ENCODE measurements at places on chromosomes 12 and 14. TPM values are rescaled to one million over a fixed set of nuclear protein-coding genes. Genes with fewer than 3 reads are reported as not detected.
A peak's percentile ranks its signal among the peaks of the same experiment; 100 is the strongest.

- ATAC-seq, result no peak
Observed at GRCh38 chr14:95192311-95192710, 35.0 kb upstream of the DICER1 start.

- ATAC-seq, result no peak
Observed at GRCh38 chr12:130437555-130438242, 100.0 kb downstream of the PIWIL1 start.

GRCh38 chr14:102501751-102502315 lies 7.7 kb downstream of the ANKRD9 start:
- ATAC-seq, result no peak

- no peak for ATAC-seq
Observed at GRCh38 chr12:112386726-112387125, 4.5 kb upstream of the HECTD4 start.

- no peak for ATAC-seq
Observed at GRCh38 chr14:57960946-57961785, 95.3 kb upstream of the SLC35F4 start.

DNA sequence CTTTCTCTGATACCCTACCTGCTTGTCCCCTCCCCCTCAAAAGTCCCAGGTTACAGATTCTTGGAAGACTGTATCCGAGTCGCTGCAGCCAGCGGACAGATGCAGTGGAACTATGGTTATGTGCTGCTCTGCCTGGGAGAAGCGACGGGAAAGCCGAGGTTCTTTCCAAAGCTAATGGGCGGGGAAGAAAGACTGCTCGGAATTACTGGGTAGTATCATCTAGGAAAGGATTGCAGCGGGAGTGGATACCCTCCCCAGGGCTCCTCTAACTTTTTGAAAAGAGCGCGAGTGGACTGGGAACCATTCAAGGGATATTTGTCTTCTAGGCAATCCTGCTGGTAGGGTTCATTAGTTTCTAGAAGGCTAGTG lies 1.4 kb downstream of the PTHLH start:
- ATAC-seq, result no peak

GRCh38 chr12:7241404-7242005 lies 52.0 kb downstream of the PEX5 start:
- ATAC-seq, result no peak

DNA sequence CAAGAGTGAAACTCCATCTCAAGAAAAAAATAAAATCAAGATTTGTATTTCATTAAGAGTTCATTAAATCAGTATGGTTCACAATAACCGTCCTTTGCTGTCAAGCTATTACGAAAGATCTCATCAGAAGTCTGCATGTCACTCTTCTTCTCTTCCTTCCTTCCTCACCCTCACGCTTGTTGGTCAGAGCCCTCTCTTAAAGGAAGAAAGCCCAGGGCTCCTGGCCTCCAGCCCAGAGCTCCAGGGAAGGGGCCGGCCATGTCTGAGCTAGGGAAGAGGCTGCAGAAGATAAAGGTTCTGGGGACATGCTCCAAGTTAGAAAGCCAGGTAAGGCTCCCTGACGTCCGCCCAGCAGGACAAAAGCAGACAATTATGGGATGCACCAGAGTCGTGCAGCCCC lies 43.1 kb upstream of the DLK1 start:
- no peak for ATAC-seq

DNA sequence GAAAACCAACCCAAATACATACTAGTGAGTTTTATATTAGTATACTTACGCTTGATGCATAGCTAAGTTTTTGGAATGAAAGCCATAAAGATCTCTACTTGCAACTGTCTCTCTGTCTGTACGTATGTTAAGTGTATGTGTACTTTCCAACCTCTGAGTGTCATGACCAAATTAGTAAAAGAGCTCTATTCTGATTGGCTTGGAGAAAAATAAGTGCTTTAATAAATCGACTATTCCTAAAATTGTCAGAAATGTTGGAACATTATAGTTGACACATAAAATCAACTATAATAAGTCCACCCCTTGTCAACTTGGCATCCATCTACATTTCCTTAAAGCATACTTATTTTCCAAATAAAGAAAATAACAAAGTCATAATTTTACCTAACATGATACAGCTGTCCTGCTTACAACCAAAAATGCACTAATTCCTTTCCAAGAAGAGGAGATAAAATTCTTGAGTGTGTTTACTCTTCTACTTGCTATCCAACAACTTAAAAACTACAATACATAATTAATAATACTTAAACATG lies 507.4 kb upstream of the ATP2B1 start:
- no peak for ATAC-seq

DNA sequence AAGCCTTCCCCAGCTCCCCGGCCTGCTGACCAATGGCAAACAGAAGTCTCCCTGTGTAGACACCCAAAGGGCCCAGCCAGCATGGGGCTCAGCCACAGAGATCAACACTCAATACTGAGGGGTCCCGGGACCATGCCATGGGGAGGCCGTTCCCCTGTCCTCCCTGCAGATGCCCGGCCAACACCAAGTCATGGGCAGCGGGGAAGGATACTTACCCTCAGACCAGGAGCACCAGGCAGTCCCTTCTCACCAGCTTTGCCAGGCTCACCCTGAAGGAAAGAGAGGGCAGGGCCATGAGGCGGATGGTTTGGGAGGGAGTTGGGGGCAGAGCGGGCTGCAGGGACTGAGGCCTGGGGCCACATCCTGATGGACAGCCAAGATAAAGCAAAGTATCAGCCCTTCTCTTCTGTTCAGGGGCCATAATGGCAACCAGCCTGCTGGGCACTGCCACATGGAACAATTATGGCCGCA lies 19.9 kb downstream of the COL2A1 start:
- ATAC-seq, result no peak

- no peak for ATAC-seq
Observed at GRCh38 chr12:4356041-4356327, 23.5 kb downstream of the FGF23 start.

DNA sequence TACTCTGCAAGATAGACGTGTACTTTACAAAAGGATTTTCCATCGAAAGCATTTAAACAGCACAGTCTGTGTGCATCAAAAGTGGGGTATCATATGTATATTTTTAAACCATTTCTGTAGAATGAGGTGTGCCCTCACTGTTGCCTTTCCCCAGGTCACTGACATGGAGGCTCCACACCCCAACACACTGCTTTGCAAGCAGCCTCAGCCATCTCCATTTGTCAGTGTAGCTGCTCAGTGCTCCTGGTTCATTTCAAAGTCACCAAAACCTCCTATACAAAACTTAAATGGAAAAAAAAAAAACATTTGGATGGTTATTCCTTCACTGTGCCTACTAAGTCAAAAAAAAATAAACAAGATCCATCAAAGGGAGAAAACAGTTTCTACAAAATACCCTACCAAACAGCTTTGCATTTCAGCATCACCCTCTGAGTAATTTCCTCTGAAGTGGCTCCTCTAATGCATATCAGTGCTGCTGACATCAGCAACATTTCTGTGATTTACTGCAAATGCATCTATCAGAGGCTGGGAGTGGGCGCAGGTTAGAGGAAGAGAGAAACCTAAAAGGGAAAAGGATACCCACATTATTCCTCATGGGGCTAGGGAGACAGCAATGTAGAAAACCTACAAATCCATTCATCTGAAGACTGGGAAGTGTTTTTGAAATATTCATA lies 46.0 kb downstream of the KCNK10 start:
- no peak for ATAC-seq

DNA sequence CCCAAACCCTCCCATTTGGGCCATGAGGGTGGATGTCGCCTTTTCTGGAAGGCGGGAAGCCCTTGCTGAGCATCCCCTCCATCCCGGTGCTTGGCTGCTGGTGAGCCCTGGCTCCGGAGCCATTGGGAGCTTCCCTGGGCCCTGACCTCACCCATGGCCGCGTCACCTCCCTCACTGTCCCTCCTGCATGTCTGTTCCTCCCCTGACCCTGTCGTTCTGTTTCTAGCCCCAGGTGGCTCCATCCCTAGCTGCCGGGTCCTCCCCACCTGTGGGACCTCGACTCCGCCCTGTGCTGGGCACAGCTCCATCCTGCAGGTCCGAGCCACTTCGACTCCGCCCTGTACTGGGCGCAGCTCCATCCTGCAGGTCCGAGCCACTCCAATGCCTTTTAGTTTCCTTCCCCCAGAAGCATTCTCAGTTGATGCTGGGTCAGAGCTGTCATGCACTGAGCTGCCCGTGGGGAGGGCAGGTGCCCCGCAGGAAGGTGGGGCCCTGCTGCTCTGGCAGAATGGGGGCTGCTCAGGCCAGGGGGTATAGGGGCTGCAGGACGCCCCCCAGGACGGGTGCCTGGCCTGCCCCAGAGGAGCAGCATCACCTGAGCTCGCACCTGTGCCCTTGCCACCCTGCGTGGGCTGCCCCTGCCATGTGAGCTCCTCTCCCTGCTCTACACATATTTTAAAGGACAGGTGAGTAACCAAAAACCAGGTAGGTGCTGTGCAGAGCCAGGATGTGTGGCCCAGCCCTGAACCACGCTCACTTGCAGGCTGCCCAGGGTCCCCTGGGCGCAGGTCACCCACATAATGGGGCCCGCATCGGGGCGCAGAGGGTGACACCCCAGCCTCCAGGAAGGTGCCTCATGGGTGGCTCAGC lies 19.0 kb downstream of the NOC4L start:
- ATAC-seq, result peak; percentile 14

- peak; percentile 34 for ATAC-seq
Observed at GRCh38 chr14:100677152-100677551, 49.5 kb upstream of the DLK1 start.

DNA sequence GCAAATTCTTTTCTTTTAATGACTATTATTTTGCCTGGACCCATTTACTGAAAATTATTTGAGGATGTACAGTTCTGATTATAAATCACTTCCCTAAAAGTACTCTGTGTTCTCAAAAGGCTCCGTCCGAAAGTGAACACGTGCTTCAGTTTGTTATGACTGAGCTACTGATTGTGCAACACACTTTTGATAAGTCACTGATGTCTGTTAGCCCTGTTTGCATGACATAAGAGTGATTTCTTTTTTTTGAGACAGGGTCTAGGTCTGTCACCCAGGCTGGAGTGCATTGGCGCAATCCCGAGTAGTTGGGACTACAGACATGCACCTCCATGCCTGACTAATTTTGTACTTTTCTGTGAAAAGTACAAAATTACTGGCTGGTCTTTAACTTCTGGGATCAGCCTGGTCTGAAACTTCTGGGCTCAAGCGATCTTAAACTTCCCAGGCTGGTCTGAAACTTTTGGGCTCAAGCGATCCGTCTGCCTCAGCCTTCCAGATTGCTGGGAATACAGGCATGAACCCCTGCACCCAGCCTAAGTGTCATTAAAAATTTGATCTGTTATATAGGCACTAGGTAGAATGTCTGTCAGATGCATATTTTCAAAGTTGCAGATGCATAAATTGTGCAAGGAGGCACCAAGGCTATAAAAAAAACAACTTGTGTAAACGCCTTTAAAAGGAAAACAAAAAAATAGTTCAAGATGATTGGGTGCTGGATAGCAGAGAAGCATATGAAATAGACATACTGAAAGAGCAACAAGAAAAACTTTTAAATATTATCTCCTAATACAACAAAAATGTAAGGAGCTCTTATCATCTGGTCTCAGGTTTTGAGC lies 111.5 kb downstream of the SRGAP1 start:
- peak; percentile 86 for ATAC-seq

DNA sequence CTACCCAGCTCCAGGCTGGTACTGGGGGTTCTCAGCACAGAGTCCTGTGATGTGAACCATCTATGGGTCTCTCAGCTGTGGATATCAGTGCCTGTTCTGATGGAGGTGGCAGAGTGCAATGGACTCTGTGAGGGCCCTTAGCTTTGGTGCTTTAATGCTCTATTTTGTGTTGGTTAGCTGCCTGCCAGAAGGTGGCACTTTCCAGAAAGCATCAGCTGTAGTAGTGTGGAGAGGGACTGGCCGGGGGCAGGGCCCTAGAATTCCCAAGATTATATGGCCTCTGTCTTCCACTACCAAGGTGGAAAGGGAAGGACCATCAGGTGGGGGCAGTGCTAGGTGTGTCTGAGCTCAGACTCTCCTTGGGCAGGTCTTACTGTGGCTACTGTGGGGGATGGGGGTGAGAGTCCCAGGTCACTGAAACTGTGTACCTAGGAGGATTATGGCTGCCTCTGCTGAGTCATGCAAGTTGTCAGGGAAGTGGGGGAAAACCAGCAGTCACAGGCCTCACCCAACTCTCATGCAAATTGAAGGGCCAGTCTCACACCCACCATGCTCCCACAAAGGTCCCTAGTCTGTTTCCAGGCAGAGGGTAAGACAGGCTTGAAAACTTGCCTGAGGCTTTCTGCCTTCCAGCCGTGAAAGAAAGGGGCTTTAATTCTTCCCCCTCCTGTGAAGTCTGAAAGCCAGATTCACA lies 878.1 kb downstream of the C12orf50 start:
- no peak for ATAC-seq

GRCh38 chr14:104323551-104324175 lies 185.3 kb downstream of the KIF26A start:
- ATAC-seq, result no peak

DNA sequence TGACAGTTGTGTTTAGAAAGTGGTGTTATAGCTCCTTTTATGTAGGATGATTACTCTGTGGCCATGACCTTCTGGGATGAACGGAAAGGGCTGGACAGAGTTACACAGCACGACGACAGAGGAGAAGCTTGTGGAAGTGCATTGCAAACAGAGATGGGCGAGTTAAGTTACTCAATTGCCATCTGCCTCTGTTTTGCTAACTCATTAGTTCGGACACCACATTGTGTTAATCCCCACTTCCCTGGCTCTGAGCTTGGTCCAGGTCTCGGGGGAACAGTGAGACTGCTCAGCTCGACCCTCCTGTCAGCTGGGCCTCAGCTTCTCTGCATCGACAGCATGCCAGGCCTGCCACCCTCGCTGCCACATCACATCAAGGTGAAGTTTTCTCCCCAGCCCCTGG lies 408.0 kb downstream of the ZFP36L1 start:
- peak; percentile 31 for ATAC-seq

- ATAC-seq, result no peak
Observed at GRCh38 chr14:86057018-86057667, 527.2 kb downstream of the FLRT2 start.

GRCh38 chr14:39265033-39265432 lies 31.3 kb downstream of the MIA2 start:
- ATAC-seq, result no peak

- no peak for ATAC-seq
Observed at GRCh38 chr14:68257969-68258368, 438.4 kb downstream of the RAD51B start.

GRCh38 chr14:100542619-100543205 lies 44.5 kb downstream of the BEGAIN start:
- ATAC-seq, result no peak

DNA sequence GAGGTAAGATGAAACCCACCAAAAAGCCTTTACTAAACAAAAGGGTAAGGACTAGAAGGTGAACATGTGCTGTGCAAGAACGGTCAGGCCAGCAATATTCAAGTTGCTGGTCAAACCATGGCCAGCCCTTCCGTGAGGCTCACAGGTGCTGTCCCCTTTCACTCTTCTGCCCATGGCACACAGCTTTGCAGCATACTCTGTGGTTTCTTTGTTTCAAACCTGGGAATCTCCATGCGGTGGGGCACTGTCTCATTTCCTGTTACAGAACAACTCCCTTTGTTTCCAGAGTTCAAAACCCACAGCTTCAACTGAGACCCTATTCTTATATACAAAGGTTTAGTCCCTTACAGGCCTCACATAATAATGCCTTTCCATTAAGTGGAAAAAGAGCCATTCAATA lies 1.7 kb upstream of the OVCH1 start:
- no peak for ATAC-seq

GRIP1 gene
- total RNA-seq, result 13.5 TPM

FAM222A gene
- 3.7 TPM for total RNA-seq

KRT2 gene
- total RNA-seq, result not detected

KRT78 gene
- total RNA-seq, result 1.4 TPM

TEX52 gene
- not detected for total RNA-seq

RNF41 gene
- 63.7 TPM for total RNA-seq

FGD6 gene
- total RNA-seq, result 25.8 TPM

ABCB9 gene
- 8.4 TPM for total RNA-seq

TSPAN8 gene
- 5.9 TPM for total RNA-seq

C12orf56 gene
- total RNA-seq, result not detected

RIMBP2 gene
- 0.66 TPM for total RNA-seq

MYF6 gene
- total RNA-seq, result not detected

MGST1 gene
- total RNA-seq, result 59.1 TPM

All from gastroesophageal sphincter (tissue), 4 donors.